ENCODE measurements at places on chromosomes 5 and 9.

GRCh38 chr5:131536211-131536826 is 98.7 kb downstream of the RAPGEF6 start:
- no peak for DNase-seq

DNA sequence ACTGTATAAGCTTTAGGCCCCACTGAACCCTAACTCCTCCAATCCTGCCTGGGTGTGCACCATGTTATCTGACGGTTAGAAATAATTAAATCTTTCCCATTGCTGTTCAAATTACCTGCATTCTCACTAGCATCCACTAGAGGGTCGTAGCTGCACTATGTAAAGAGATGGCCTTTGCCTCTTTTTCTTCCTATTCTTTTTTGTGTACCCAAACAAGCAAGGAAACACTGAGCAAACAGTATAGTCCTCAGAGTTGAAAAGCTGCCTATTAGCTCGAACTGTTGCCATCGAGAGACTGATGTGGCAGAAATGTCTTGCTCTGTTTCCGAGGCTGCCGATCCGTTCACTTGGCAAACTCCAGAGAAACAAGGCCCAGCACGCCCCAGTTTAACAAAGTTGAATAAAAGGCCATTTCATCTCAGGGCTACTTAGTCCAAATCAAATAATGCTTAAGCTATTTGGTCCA is 163.8 kb upstream of the TRPM3 start:
- no peak for DNase-seq

DNA sequence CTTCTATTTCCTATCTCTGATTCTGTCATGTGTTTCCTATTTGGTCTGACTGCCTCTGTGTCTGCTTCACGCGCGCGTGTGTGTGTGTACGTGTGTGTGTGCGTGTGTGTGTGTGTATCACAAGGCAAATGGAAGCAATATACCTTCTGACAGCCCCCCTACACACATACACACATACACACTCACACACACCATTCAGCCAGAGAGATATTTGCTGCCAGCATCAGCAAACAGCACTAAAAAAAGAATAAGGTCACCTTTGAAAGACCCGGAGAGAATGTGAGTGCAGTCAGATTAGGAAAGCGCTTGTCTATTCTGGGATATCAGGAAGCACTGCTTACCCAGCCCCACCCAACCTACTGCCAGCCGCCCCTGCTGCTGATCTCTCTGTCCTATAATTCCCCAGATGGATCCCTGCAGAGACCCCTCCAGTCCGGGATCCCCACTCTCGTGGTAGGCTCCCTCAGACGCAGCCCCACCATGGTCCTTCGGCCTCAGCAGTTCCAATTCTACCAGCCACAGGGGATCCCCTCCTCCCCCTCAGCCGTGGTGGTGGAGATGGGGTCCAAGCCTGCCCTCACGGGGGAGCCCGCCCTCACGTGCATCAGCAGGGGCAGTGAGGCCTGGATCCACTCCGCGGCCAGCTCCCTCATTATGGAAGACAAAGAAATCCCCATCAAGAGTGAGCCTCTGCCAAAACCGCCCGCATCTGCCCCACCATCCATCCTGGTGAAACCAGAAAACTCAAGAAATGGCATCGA is 45.7 kb downstream of the PLAC8L1 start:
- no peak for DNase-seq

GRCh38 chr9:126652140-126652582 is 38.4 kb downstream of the LMX1B start:
- DNase-seq, result no peak

GRCh38 chr5:6398570-6399230 is 20.4 kb upstream of the MED10 start:
- no peak for DNase-seq

DNA sequence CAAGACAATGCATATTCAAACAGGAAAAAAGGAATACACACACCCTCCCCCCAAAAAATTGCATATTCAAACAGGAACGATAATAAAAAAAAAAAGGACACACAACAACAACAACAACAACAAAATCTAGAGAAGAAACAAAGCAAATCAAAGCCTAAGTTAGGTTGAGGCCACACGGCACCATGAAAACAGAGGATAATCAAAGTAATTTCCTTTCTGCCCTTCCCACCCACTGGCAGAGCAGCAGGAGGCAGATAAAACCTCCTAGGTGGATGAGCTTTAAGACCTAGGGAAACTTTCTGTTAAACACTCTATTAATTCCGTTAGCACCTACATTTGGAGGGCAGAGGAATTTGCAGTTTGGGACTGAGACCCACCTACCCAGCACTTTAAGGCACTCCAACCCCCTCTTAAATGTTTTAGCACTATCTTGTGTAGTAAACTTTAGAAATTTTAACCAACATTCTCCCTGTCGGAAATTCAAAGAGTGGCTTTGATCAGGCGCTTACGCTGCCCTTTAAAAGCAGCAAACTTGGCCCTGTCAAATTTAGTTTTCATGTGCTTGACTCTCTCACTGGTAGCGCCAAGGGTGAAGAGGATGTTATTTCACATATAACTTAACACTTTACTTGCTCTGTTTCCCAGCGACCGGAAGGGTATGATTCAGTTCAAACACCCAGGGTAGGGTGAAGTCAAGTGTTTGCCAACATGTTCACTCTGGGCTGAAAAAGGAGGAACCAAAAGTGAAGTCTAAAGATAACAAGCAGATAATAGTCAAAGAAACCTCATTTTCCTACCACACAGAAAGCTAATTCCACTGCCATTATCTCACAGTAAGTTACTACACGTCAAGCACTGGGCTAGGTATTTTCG is 9.2 kb downstream of the ENC1 start:
- DNase-seq, result no peak

DNA sequence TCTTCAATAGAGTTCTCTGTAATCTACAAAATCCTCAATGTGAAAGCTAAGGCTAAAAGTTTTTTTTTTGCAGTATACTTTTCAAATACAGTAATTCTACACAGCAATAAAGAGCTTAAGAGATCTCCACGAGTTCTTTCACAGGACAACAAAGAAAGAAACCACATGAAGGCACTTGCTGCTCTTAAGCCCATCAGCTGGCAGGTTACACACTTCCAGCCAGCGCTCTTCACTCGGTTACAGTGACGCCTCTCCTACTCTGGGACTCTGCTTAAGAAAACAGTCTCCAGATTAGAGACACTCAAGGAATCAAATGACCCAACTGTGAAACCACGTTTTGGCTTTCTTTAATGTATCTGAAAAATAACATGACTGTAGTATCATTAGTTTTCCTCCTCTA is 85.0 kb downstream of the ROR2 start:
- DNase-seq, result no peak
